ENCODE measurements at places on chromosomes 4 and X.

DNA sequence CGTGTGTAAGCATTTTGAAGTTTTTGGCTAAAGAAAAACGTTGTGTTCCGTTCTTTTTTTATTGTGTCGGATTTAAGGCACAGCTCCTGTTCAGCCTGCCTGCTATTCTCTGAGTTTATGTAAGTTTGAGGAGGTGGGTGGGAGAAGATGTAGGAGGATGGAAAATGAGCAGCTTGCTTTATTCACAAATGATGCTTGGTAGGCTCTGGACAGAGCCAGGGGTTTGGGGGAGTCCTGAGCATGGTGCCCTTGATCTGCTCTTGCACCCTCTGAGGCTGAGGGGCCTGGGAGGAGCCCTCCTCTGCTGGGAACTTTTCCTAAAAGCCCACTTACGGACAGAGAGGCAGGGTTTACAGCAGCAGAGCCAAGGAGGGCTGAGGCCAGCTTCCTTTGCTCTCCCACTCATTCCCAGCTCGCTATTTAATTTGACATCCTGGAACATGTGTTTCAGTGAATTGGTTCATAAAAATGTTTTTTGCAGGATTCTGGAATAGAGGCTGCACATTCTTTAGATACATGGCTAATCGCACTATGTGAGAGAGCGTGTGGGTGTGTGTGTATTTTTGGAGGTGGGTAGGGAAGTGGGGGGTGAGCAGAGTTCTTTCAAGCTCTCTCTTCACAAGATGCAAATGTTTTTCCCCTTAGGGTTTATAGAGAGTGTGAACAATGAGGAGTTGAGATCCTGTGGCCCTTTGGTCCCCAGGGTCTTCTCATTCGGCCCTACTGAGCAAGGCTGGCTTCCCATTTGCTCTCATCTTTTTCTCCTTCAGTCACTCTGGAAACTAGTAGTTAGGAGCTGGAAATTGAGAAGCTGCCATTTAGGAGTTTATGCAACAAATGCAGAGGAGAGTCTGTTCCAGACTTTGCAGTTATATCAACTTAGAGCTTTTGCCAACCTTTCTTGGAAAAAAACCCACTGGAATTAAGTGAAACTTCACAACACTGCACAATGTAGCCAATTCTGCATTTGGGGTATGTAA, 32.1 kb downstream of the TMEM131L start:
- DNase-seq, result no peak

GRCh38 chr4:87718217-87718835, 68.2 kb downstream of the DMP1 start:
- DNase-seq, result no peak

- no peak for DNase-seq
Measured at GRCh38 chrX:68534691-68535090, 35.8 kb downstream of the YIPF6 start.

- DNase-seq, result no peak
Measured at GRCh38 chr4:67020438-67020797, 524.9 kb downstream of the CENPC start.

DNA sequence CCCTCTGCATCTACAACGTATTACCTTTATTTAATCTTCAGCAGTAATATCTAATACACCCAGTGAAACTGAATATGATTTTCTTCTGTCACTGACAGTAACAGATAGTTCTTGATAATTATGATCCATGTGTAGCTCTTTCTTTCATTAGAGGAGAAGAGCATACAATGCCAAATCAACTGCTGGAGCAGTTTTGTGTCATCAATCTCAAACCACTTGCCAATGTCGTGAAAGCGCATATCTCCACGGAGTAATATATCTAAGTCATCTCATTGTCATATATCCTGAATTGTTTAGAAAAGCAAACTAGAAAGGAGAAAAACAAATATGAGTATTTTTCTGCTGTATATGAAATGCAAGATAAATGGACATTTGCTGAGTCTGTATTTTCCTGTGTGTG, 47.9 kb downstream of the DCAF8L1 start:
- no peak for DNase-seq

GRCh38 chrX:110440016-110440805, 81.6 kb downstream of the RTL9 start:
- DNase-seq, result no peak

DNA sequence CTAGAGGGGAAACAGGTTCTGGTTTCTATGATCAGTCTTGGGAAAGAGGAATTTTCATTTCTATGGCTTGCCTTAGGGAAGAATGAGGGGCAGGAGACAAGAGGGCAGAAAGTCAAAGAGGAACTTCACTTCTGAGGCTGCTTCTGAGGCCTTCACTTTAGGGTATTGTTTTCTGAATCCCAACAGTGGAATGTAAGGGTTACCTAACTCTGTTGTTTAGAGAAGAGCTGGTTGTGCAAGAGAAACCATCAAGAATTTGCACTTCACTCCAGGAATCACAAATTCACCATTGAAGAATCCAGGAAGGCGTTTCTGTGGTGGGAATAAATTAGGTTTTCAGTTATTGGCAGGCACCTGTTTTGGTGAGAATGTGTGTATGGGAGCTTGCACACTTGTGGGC, 126.7 kb upstream of the AMOT start:
- DNase-seq, result no peak

GRCh38 chrX:18534949-18535348, 109.5 kb downstream of the CDKL5 start:
- no peak for DNase-seq

DNA sequence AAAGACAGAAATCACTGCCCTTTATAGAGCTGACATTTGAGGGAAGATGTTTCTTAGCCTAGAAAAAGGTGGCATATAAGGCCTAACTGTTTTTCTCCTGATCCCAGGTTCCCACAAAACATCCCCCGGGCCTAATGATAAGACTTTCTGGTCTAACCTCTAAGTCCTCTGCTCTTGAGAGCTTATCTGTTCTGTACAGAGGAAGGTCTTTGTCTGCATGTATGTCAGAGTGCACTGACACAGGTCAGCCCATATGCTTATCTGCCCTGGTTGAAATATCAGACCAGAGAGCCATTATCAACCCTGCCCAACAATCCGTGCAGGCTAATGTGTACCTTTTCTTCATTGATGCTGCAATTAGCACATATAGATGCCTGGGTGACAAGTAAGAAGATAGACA, 76.2 kb downstream of the ARHGEF9 start:
- DNase-seq, result no peak

DNA sequence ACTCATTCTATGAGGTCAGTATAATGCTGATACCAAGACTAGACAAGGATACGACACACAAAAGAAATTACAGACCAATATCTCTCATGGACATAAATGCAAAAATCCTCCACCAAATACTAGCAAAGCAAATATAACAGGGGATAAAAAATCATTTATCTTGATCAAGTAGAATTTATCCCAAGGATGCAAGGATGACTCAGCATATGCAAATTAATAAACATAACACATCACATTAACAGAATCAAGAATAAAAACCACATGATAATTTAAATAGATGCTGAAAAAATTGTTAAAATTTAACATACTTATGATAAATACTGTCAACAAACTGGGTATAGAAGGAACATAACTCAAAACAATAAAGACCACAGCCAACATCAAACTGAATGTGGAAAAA, 69.4 kb upstream of the GABRA2 start:
- DNase-seq, result no peak

- DNase-seq, result no peak
Measured at GRCh38 chrX:1147611-1148515, 64.6 kb downstream of the CRLF2 start.

All from NCI-H1930 (cell line).